ENCODE measurements at places on chromosomes 11 and 22.

GRCh38 chr11:111982541-111983186 is 42.5 kb upstream of the DLAT start:
- no peak for DNase-seq

- no peak for DNase-seq
Measured at GRCh38 chr22:50695421-50696250, 23.0 kb downstream of the SHANK3 start.

DNA sequence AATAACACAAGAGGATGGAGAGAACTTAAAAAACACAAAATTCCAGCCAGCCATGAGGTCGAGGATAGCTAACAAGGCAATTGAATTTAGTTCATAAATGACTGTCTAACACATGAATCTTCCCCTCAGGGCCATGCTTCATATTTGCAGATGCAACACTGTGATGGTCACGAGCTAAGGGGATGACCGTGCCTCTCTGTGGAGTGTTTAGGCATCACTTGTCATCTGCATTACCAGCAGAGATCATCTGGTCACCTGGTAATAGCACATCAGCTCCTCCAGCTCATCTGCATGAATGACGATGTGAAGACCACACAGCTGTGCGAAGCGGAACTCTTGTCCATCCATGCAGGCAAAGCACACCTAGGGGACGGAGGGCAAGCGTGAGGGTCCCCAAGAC is 20.9 kb upstream of the SLC25A1 start:
- no peak for DNase-seq

DNA sequence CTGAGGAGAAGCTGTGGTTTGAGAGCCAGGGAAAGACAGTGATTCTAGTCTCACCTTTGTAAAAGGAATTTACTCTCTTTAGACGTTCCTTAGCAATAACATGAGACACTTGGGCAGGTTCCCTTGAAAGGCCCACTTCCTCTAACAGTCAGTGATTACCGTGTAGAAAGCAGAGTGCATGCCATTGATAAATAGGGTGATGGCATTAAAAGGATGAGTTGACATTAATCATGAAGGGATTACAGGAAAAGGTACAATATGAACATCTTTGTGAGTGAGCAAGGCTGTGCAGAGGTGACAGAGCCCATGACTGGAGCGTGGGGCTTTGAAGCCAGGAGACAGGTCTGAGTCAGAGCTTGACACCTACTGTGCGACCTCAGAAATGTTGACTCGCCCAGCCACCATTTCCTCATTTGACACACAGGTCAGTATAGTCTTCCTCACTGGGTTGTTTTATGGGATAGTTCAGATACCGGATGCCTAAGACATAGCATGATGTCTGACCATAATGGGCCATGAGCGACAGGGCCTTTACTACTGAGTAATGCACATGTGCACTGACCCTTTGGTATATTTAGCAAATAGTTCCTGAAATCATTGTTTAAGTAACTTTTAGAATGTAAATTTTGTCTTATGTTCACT is 341.7 kb upstream of the MTNR1B start:
- no peak for DNase-seq

DNA sequence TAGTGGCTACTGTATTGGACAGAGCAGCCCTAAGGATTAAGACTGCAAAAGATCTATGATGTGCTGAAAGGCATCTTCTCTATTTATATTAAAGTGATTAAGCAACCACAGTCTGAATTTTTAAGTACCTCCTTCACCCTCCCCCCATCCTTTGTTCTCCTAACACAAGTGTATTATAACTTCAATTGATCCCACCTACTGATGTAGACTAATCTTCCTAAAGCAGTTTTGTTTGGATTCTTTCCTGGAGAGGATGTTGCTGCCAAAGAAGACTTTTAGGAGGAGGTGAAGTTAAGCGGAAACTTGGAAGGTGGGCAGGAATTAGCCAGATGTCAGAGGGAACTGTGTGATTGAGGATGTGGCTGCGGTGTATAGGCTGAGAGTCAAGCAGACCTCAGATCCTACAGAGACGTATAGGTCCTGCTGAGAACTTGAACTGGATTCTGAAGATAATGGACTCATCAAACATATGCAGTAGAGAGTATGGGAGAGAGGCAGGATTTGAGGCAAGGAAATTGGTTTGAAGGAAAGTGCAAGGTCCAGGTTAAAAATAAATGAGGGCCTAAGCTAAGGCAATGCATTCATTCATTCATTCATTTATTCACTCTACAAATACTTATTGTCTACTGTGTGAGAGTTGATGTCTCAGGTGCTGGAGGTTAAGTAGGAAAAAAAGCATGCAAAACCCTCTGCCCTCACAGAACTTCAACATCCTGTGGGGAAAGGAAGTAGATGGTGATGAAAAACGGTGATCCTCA is 5.2 kb upstream of the RASSF10 start:
- DNase-seq: no peak

DNA sequence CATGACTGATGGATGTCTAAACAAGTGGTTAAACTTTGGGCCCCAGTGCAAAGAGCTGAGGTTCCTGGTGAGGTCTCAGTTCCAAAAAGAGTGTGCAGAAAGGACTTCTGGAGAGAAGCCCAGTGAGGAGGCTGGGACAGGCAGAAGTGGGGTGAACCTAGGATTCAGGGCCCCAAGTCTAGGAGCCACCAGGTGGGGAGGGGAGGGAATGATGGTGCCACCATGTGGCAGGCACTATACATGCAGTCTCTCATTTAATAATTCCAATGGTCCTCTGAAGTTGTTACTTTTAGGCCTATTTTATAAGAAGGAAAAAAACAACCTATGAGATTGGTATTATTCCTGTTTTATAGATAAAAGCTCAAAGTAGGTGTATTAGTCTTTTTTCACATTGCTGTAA is 102.0 kb downstream of the INSC start:
- no peak for DNase-seq

DNA sequence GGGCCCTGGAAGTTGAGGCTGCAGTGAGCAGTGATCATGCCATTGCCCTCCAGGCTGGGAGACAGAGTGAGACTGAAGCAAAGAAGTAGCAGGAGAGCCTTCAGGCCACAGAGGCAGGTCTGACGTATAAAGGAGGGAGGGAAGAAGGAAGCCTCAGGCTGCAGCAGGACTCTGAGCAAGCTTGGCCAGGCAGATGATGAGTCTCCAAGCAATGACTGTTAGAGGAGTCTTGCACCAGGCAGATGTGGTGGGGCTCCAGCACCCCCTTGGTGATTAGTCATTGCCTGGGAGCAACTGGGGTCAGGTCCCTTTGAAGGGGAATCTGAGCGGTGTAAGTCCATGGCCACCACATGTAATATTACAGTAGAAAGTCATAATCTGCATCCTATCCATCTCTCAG is 36.6 kb upstream of the NFAM1 start:
- DNase-seq: no peak

- DNase-seq: no peak
Measured at GRCh38 chr22:46002757-46003270, 25.9 kb upstream of the WNT7B start.

GRCh38 chr22:24761888-24762675 is 12.4 kb downstream of the PIWIL3 start:
- no peak for DNase-seq

DNA sequence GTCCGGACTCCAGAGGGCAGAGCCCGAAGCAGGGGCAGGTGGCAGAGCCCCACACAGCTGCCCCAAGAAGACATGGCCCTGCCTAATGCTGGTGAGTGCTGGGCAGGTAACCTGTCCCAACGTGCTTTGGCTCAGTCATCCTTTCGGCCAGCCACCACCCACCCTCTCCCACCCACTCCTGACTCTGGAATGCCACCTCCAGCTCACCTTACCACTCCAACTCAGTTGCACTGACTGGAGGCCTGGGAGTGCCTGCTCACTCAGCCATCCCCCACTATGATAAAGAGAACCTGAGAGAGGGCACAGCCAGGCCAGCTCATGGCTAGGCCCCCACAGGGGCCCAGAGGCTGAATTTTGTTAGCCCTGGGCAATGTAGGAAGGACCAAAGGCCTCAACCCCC is 53.8 kb upstream of the MPEG1 start:
- no peak for DNase-seq

DNA sequence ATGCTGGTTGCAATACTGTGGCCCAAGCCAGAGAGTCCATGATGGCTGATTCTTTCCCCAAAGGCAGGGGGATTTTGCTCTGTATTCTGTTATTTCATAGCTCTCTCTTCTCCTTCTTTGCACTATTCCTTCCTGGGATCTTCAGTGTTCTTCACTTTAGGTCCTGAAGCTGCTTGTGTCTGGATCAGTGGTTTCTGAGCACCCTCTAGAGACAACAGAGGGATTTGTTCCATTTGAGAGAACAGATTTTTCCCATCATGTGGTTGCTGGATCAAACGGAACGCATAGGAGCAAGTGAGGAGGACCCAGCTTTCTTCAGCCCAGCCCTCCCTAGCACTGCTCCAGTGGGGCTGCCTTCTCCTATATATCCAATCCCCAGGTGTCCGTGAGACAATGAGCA is 68.7 kb upstream of the SYN3 start:
- DNase-seq: no peak

DNA sequence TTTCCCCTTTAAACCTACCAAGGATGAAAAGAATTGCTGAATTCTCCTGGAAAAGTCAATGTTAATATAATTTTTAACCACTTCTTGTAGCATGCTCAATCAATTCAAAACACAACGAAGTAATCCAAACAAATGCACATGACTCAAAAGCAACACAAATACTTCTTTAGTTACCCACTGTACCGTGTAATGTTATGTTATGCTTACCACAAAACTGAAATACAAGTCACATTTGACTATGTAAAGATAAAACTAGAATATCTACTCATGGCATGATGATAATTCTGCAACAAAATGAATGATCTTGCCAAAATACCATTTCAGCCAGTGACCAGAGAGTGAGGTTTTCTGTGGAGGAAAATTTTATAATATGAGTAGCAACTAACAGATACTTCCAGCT is 587.0 kb downstream of the DLG2 start:
- DNase-seq: no peak

GRCh38 chr11:75768909-75769771 is 562 bp downstream of the DGAT2 start:
- DNase-seq: no peak

DNA sequence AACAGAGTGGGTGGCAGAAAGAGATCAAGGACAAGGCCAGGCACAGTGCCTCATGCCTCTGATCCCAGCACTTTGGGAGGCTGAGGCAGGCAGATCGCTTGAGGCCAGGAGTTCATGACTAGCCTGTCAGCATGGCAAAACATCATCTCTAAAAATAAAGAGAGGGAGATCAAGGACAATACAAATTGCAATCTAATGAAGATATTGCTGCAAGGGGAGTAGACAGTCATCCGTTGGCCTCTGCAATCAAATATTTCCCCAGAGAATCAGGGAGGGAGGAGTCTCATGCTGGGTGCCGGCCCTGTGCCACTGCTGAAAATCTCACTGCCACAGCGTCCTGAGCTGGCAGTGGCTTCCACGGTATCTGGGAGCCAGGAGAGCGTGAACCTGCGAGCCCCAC is 19.4 kb upstream of the IL17RA start:
- DNase-seq: no peak

- DNase-seq: no peak
Measured at GRCh38 chr11:43802509-43802908, 78.1 kb upstream of the ALKBH3 start.

GRCh38 chr11:45607995-45608394 is 57.4 kb downstream of the CHST1 start:
- DNase-seq: no peak

- DNase-seq: no peak
Measured at GRCh38 chr22:39773976-39774539, 119.5 kb downstream of the ENTHD1 start.

- DNase-seq: peak; percentile 93
Measured at GRCh38 chr11:118918128-118918685, 7.5 kb downstream of the BCL9L start.

DNA sequence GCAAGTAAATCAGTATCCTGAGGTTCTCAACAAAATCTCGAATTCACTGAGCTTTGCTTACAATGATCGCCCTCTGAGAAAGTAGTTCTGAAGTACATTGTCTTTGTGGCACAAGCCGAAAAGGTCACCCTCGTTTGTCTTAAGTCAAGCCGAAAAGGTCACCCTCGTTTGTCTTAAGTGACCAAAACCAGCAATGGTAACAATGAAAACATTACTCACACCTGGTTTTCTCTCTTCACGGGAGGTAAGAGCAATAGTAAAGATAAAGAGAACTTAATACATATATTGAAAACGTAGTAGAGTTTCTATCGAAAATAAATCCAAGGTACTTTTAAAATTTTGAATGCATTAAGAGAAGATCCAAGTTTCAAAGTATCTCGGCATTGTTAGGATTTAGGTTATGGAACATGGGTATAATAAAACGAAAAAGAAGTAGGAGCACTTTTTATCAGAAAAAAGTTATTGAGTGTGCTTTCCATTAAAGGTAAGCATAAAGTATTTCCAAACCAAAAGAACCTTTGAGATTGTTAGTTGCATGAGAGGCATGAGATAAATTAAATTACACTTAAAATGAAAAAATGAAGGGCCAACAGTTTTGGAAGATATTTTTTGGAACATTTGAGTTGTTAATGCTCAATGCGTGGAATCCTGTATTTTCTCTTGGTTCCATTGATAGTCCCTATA is 1.2 kb downstream of the BARX2 start:
- no peak for DNase-seq

- no peak for DNase-seq
Measured at GRCh38 chr22:46971099-46971763, 208.8 kb downstream of the TBC1D22A start.

GRCh38 chr11:491358-491757 is 15.7 kb downstream of the RNH1 start:
- DNase-seq: no peak

DNA sequence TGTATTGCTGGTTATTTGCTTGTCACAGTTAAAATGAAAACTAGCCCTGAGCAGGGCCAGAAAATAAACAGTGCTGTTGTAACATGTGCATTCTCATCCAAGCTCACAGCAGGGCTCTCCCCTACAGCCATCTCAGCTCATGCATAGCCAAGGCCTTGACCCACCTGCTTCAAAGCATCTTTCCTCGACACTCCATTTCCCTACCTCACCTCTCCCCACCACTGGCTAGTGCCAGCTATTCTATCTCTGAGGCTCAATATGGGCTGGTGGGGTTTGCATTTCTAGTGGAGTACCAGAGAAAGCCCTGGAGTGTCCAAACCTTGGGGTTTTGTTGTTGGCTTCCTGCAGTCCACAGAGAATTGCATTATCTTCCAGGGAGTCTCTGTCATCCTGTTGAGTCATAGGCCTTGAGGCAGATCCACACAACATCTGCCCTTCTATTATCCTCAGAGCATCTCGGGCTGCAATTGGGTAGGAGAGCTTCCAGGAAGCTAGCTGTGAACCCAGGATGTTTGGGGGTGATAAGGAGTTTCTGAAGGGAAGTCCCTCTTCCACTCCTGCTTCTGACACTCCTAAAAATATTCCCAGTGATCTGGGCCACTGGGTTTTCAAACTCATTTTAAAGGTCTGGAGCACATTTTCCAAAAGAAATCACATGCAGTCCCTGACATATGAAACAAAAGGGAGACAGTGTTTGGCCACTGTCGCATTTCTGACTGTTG is 36.1 kb upstream of the AMOTL1 start:
- no peak for DNase-seq

- DNase-seq: no peak
Measured at GRCh38 chr11:19474954-19475721, 234.4 kb upstream of the E2F8 start.
